PC-3 (cell line): ENCODE measurements at places on chromosomes 2 and 18.

DNA sequence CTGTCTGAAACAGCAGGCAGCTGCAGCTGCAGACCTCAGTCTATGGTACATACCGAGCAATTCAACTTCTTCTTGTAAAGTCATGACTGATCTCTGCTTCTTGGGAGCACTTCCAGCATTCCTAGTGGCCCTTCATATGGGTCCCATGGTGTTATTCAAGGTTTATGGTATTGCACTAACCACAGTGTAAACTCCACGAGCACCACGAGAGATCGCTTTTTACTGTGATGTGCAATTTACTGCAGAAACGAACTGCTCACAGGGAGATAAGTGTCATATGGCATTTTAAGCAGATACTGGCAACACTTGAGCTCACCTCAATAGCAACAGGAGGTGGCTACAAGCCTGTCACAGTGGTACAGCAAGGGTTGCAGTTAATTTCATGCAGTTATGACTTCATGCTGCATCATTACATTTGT is 38.6 kb upstream of the SH3BP4 start:
- H3K4me1 ChIP-seq, result peaks cover 6% of the 10 kb centered on the region; the same call in 1 of the 2 replicates
- H3K4me3 ChIP-seq, result no peak overlapping the region
- H3K36me3 ChIP-seq, result no peaks in the 10 kb centered on the region

DNA sequence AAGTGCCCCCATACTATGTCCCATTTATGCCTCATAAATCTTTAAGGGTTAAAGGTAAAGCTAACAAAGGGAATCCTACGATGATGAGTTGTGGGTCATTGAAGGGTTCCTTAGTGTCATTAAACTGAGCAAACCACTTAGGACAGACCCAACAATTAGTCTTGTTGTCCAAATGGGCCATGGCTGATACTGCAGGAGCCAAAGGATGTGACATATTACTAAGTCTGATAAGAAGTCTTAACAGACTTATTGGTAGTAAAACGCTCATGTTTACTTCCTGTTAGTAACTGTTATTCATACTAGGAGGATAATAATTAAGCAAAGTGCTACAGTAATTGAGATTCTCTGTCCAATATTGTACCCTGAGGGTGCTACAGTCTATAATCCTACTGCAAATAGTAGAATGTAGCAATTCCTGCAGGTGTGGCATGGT is 96.8 kb downstream of the PTPN4 start:
- DNase-seq, result peak; percentile 38
- no peaks in the 10 kb centered on the region for H3K27me3 ChIP-seq
- H3K4me1 ChIP-seq, result peaks cover 7% of the 10 kb centered on the region
- H3K36me3 ChIP-seq, result peaks cover 16% of the 10 kb centered on the region

- H3K4me1 ChIP-seq, result no peaks in the 10 kb centered on the region
- H3K27ac ChIP-seq, result no peak overlapping the region
- H3K27me3 ChIP-seq, result no peaks in the 10 kb centered on the region
- no peak overlapping the region for H3K4me3 ChIP-seq
- DNase-seq, result no peak
These were observed 787.2 kb downstream of the TDRD15 start for GRCh38 chr2:21910832-21911507.

- no peak overlapping the region for H3K27ac ChIP-seq
- DNase-seq, result no peak
- no peaks in the 10 kb centered on the region for H3K36me3 ChIP-seq
- H3K4me3 ChIP-seq, result no peak overlapping the region
These were observed 38.0 kb downstream of the AKAIN1 start for GRCh38 chr18:5159080-5159479.

DNA sequence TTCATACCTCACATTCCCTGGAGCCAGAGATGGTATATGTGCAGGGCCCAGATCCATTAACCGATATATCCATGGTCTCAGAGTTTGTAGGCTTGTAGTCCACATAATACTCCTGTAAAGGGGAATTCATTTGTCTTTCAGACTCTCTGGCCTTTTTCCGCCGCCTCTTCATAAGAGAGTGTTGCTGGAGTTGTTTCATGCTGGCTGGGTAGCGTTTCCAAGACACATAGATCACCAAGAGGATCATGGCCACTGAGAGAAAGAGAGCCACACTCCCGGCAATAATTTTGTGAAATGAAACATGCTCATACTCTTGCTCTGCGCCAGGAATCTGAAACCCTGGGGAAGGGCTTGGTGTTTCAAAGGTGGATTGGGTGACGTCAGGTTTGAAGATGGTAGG is 3.9 kb downstream of the LRRTM4 start:
- H3K4me3 ChIP-seq, result no peak overlapping the region
- DNase-seq, result no peak
- H3K4me1 ChIP-seq, result no peaks in the 10 kb centered on the region
- no peaks in the 10 kb centered on the region for H3K36me3 ChIP-seq
- H3K27ac ChIP-seq, result no peak overlapping the region

DNA sequence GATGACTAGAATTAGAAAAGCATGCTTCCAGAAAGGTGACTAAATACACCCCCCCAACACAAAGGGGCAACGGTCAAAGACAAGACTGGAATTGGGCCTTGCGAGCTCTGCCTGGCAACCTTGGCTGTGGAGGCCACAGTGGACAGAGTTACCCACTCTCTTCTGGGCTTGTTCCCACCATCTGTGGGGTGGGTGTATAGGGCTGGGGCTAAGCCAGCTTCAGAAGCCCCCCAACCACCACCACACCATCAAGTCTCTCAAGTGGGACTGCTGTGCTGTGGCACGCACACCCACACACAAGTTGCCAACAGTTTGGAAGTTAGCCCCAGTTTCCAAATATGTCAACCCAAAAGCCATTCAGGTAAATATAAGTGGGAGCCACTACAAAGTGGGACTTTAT is 7.8 kb downstream of the NFE2L2 start:
- peaks cover 17% of the 10 kb centered on the region; the same call in 1 of the 2 replicates for H3K36me3 ChIP-seq
- H3K4me3 ChIP-seq, result no peak overlapping the region
- peaks cover 18% of the 10 kb centered on the region for H3K4me1 ChIP-seq

- no peak for DNase-seq
- H3K27ac ChIP-seq, result no peak overlapping the region
- no peaks in the 10 kb centered on the region for H3K36me3 ChIP-seq
- no peak overlapping the region for H3K4me3 ChIP-seq
These were observed 26.2 kb downstream of the PTPRM start for GRCh38 chr18:7593218-7593819.

DNA sequence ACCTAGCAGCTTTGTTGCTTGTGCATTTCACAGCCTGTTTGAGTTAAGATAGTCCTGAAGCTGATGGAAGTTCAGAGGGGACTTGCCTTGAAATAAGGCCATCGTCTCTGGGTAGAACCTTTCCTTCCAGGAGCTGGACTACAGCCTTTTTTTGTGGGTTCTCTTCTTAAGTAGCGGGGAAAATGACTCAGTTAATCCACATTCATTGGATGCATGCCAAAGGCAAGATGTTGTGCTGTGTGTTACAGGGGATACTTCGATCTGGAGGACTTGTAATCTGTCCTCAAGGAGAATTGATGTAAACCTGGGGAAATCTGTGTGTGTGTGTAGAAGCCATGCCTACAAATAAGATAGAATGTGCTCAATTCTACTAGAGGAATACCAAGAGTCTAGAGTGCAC is 46.8 kb downstream of the RPIA start:
- H3K4me1 ChIP-seq, result peaks cover 8% of the 10 kb centered on the region; the same call in 1 of the 2 replicates
- no peaks in the 10 kb centered on the region for H3K27me3 ChIP-seq
- H3K27ac ChIP-seq, result no peak overlapping the region
- H3K36me3 ChIP-seq, result peaks cover 18% of the 10 kb centered on the region
- DNase-seq, result no peak

- peak; percentile 66 for DNase-seq
- peaks cover 10% of the 10 kb centered on the region; the same call in 1 of the 2 replicates for H3K4me1 ChIP-seq
- H3K4me3 ChIP-seq, result no peak overlapping the region
- H3K27me3 ChIP-seq, result no peaks in the 10 kb centered on the region
- no peaks in the 10 kb centered on the region for H3K36me3 ChIP-seq
These were observed 98.8 kb downstream of the TRABD2A start for GRCh38 chr2:84781942-84782716.

GRCh38 chr2:217789003-217789735 is 213.6 kb downstream of the TNS1 start:
- no peak overlapping the region for H3K4me3 ChIP-seq
- no peaks in the 10 kb centered on the region for H3K27me3 ChIP-seq
- H3K27ac ChIP-seq, result no peak overlapping the region
- no peaks in the 10 kb centered on the region for H3K4me1 ChIP-seq

DNA sequence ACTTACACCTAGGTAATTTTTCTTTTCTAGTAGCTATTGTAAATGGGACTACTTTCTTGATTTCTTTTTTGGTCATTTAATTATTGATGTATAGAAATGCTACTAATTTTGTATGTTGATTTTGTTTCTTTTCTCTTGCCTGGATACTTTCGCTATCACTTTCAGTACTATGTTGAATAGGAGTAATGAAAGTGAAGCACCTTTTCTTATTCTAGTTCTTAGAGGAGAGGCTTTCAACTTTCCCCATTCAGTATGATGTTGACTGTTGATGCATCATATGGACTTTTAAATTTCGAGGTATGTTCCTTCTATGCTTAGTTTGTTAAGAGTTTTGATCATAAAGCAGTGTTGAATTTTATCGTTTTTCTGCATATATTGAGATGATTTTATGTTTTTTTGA is 142.5 kb downstream of the CDH19 start:
- no peaks in the 10 kb centered on the region for H3K36me3 ChIP-seq
- H3K4me3 ChIP-seq, result no peak overlapping the region
- no peaks in the 10 kb centered on the region for H3K4me1 ChIP-seq
- H3K27ac ChIP-seq, result no peak overlapping the region
- DNase-seq, result no peak

- no peaks in the 10 kb centered on the region for H3K27me3 ChIP-seq
- H3K4me1 ChIP-seq, result no peaks in the 10 kb centered on the region
- DNase-seq, result no peak
These were observed 510.3 kb upstream of the LINC00305 start for GRCh38 chr18:64659196-64659595.

GRCh38 chr2:218727502-218728165 is 17.0 kb downstream of the TTLL4 start:
- no peaks in the 10 kb centered on the region for H3K27me3 ChIP-seq
- DNase-seq, result peak; percentile 65
- H3K4me1 ChIP-seq, result peaks cover 20% of the 10 kb centered on the region
- no peak overlapping the region for H3K4me3 ChIP-seq

- H3K4me1 ChIP-seq, result peaks cover 13% of the 10 kb centered on the region
- H3K27me3 ChIP-seq, result peaks cover 18% of the 10 kb centered on the region
- DNase-seq, result no peak
These were observed 4.0 kb downstream of the CYP26B1 start for GRCh38 chr2:72143441-72144273.

DNA sequence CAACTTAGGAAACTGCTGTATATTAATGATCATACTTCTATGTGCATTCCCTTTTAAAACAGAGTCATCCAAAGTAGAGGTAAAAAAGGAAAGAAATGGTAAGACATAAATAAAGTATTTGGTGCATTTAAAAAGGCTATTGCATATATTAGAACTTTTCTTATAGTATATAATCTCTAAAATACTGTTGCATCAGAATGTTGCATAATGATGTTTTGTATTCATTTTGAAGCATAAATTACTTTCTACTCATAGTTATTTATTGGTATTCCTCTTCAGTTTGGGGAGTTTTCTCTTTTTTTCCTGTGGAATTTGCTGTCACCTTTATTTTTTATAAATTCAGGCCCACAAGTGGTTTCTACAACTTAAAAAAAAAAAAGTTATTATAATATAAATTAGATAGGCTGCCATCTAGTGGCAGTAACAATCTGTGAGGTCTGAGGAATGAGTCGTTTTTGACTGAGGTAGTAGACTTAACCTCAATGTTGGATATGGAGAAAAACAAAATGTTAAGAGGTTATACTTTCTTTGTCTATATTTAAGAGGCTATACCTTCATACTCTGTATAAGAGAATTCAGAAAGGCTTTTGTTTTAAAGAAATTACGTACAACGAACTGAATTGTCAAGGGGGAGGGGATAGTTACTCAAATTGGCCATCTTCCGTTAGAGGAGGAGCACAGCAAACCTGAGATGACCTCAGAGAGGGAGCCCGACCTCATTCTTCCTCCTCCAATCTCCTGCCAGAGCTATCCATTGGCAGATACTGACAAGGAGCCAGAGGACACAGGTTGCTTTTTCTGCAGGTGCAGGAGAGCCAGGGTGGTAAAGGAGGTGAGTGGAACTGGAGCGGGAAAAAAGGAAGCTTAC is 23.8 kb downstream of the ANKAR start:
- H3K36me3 ChIP-seq, result no peaks in the 10 kb centered on the region
- H3K4me3 ChIP-seq, result no peak overlapping the region
- DNase-seq, result peak; percentile 68
- H3K27ac ChIP-seq, result no peak overlapping the region
- H3K27me3 ChIP-seq, result no peaks in the 10 kb centered on the region

GRCh38 chr2:179518830-179519229 is 254.2 kb upstream of the SESTD1 start:
- H3K27me3 ChIP-seq, result no peaks in the 10 kb centered on the region
- H3K27ac ChIP-seq, result no peak overlapping the region
- H3K4me1 ChIP-seq, result no peaks in the 10 kb centered on the region
- no peaks in the 10 kb centered on the region for H3K36me3 ChIP-seq
- H3K4me3 ChIP-seq, result no peak overlapping the region

GRCh38 chr18:60232541-60232940 is 140.0 kb downstream of the MC4R start:
- peaks cover 24% of the 10 kb centered on the region for H3K4me1 ChIP-seq
- H3K27ac ChIP-seq, result peak overlapping the region; percentile 22; the same call in 1 of the 2 replicates
- H3K4me3 ChIP-seq, result no peak overlapping the region
- DNase-seq, result peak; percentile 89
- H3K27me3 ChIP-seq, result no peaks in the 10 kb centered on the region
